ENCODE measurements at places on chromosomes 5 and 9.

DNA sequence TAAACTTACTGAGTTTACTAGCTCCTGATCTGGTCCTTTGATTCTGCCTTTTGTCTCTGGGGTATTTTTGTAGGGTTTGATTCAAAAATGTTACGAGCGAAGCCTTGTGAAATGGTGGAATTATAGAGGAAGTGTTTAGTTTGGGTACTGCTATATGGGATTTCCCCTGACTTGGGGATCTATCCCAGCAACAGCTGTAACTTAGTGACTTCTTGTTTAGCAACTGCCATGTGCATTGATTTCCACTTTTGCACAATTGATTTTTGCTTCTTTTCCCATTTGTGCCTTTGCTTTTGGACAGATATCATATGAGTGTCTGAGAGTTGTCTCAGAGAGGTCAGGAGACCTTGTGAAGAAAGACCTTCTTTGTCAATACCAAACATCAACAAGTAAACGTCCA is 248.5 kb upstream of the DAP start:
- DNase-seq, result no peak

GRCh38 chr9:75833778-75834177 is 56.7 kb upstream of the PCSK5 start:
- no peak for DNase-seq

DNA sequence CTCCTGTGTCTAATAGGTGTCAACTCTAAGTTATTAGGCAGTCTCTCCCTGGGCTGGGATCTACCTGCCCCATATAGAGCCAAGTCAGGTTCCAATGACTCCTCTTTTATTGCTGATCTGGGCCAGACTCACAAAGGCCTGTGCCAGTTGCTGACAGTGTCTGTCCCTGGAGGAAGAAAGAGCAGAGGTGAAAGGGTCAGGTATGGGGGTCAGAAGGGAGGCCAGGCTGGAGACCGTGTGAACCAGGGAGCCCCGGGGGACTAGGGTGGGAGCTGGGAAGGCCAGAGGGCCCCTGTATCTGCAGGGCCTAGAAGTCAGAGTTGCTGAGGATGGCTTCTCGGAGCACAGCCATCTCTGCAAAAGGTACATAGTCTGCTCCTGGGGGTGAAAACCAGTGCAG is 3.5 kb upstream of the HINT2 start:
- DNase-seq, result no peak

- no peak for DNase-seq
Observed at GRCh38 chr9:30239878-30240277, 2144.6 kb upstream of the ACO1 start.

DNA sequence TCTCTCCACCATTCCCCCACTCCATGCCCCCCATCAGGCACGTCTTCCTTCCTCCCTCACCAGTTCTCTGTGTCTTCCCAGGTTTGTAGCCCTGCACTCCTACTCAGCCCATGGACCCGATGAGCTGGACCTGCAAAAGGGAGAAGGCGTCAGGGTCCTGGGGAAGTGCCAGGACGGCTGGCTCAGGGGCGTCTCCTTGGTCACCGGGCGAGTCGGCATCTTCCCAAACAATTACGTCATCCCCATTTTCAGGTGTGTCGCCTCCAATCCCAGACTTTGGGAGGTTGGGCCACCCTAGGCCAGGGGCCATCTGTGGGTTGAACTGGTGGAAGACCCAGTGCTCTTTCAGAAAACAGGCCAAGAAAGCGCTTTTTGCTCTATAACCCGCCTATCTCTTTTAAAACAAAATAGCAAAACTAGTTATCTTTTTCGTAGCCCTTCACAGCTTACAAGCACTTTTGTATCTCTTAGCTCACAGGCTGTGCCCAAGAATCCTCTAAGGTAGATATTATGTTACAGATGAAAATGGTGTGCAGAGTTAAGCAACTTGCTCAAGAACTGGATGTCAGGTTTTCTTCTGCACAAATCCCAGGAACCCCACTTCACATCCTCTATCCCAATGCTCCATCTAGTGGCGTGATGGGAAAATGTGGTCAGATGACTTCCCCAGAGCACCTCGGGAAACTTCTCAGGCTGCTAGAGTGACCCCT is 56.2 kb downstream of the PLAC8L1 start:
- DNase-seq, result no peak

GRCh38 chr9:137757613-137758029 is 120.0 kb upstream of the CACNA1B start:
- no peak for DNase-seq
